ENCODE measurements at places on chromosomes 1 and 21.

GRCh38 chr1:41498804-41499203, 14.3 kb upstream of the EDN2 start:
- no peak for DNase-seq

DNA sequence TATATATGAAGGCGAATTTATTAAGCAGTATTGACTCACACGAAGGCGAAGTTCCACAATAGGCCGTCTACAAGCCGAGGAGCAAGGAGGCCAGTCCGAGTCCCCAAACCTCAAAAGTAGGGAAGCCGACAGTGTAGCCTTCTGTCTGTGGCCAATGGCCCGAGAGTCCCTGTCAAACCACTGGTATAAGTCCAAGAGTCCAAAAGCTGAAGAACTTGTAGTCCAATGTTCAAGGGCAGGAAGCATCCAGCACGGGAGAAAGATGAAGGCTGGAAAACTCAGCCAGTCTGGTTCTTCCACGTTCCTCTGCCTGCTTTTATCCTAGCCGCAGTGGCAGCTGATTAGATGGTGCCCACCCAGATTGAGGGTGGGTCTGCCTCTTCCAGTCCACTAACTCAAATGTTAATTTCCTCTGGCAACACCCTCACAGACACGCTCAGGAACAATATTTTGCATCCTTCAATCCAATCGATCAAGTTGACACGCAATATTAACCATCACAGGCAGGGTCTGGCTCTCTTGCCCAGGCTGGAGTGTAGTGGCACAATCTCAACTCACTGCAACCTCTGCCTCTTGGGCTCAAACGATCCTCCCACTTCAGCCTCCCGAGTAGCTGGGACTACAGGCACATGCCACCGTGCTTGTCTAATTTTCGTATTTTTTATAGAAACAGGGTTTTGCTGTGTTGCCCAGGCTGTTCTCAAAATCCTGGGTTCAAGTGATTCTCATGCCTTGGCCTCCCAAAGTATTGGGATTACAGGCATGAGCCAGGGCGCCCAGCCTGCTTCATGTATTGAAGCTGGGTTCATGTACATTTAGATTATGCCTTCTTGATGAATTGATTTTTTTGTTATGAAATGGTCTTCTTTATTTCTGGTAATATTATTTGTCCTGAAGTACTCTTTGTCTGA, 85.3 kb downstream of the DHRS3 start:
- DNase-seq = no peak

- DNase-seq = no peak
These were observed 66.3 kb upstream of the SSX2IP start for GRCh38 chr1:84756455-84757082.

GRCh38 chr1:229223498-229223897, 47.4 kb upstream of the RAB4A start:
- no peak for DNase-seq

GRCh38 chr1:67405473-67406245, 24.5 kb downstream of the SERBP1 start:
- DNase-seq = no peak

- no peak for DNase-seq
These were observed 137.4 kb downstream of the FGGY start for GRCh38 chr1:59434336-59434735.

- no peak for DNase-seq
These were observed 60.7 kb upstream of the CDC42BPA start for GRCh38 chr1:227378871-227379554.

All from suppressor macrophage treated with lipopolysaccharide for 4 hours (primary cell).